ENCODE measurements at places on chromosomes 5 and 9.
A peak's percentile ranks its signal among the peaks of the same experiment; 100 is the strongest.

DNA sequence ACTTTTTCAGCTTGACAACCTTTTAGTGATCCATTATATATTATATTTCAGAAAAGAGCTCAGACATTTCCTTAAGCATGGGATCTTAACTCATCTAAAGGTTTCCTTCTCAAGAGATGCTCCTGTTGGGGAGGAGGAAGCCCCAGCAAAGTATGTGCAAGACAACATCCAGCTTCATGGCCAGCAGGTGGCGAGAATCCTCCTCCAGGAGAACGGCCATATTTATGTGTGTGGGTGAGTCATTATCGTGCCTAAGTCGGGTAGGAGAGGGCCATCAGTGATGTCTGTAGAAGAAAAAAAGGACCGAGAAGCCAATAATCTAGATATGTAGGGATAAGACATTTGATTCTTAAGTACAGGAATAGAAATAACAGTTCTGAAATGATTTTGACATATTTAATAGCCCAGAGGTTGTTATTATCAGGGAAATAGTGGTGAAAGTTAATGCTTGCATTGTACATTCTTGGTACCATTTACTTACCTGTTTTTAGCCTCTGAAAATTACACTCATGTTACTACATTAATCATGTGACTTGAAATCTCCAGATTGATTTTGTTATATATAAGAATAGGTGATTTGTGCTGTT lies 28.2 kb downstream of the MTRR start:
- H3K36me3 ChIP-seq, result peaks cover 74% of the 10 kb centered on the region
- no peak overlapping the region for H3K27ac ChIP-seq
- H3K4me3 ChIP-seq, result no peak overlapping the region
- H3K27me3 ChIP-seq, result no peaks in the 10 kb centered on the region
- DNase-seq, result peak; percentile 58

- peaks cover 11% of the 10 kb centered on the region for H3K27me3 ChIP-seq
- H3K27ac ChIP-seq, result peak overlapping the region; percentile 61
- DNase-seq, result no peak
- peak overlapping the region; percentile 96 for H3K4me3 ChIP-seq
- H3K4me1 ChIP-seq, result peaks cover 14% of the 10 kb centered on the region
Measured at GRCh38 chr5:53481159-53481886, 894 bp downstream of the FST start.

GRCh38 chr9:69412741-69413150 lies 87.7 kb downstream of the ENTREP1 start:
- peak; percentile 90 for DNase-seq
- H3K27me3 ChIP-seq, result no peaks in the 10 kb centered on the region
- H3K27ac ChIP-seq, result no peak overlapping the region

GRCh38 chr5:68255305-68256120 lies 40.0 kb downstream of the PIK3R1 start:
- no peaks in the 10 kb centered on the region for H3K36me3 ChIP-seq
- H3K4me3 ChIP-seq, result no peak overlapping the region
- peaks cover 23% of the 10 kb centered on the region for H3K4me1 ChIP-seq
- DNase-seq, result no peak

- DNase-seq, result no peak
- no peak overlapping the region for H3K4me3 ChIP-seq
- no peaks in the 10 kb centered on the region for H3K27me3 ChIP-seq
- H3K4me1 ChIP-seq, result peaks cover 4% of the 10 kb centered on the region
- peaks cover 18% of the 10 kb centered on the region for H3K36me3 ChIP-seq
Measured at GRCh38 chr5:159186319-159186718, 23.0 kb downstream of the RNF145 start.

DNA sequence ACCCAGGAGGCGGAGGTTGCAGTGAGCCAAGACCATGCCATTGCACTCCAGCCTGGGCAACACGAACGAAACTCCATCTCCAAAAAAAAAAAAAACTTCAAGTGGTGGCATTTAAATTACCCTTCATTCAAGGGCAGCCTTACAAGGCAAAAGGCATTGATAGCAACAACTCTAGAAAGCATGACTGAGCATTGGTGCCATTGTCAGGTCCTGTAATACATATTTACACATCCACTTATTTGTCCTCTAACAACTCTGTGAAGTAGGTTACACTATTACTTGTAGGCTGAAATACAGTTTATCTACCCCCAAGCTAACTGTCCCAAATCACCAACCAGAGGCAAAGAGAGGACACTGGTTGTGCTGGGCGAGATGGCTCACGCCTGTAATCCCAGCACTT lies 52.7 kb upstream of the LARP1 start:
- H3K4me3 ChIP-seq, result no peak overlapping the region
- H3K27me3 ChIP-seq, result no peaks in the 10 kb centered on the region
- no peak for DNase-seq
- no peaks in the 10 kb centered on the region for H3K36me3 ChIP-seq
